ENCODE measurements at places on chromosomes 12 and 14.

- DNase-seq = no peak
Measured at GRCh38 chr12:64912516-64913255, 88.2 kb downstream of the TBC1D30 start.

DNA sequence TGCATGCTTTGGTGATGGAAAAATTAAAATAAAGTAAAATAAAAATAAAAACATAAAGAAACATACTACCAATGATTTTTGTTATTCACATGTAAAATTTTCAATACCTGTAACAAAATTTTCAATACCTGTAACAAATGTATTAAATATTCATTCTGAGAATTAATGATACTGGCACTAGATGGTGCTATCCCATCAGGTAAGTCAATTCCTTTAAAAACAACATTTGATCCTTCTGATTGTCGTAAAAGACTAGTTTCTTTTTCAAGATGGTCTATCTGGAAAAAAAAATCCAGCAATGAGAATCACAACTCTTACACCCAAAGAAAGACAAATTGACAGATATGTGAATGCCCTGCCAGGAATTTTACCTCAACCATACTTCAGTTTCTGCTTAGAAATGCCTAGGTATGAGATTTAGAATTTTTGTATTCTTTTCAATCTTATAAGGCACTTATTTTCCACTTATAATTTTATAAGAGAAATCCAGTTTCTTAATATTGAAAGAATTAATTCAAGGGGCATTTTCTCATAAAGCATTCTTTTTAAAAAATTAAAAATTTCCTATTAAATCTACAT lies 30.7 kb downstream of the CEP290 start:
- DNase-seq = peak; percentile 70

DNA sequence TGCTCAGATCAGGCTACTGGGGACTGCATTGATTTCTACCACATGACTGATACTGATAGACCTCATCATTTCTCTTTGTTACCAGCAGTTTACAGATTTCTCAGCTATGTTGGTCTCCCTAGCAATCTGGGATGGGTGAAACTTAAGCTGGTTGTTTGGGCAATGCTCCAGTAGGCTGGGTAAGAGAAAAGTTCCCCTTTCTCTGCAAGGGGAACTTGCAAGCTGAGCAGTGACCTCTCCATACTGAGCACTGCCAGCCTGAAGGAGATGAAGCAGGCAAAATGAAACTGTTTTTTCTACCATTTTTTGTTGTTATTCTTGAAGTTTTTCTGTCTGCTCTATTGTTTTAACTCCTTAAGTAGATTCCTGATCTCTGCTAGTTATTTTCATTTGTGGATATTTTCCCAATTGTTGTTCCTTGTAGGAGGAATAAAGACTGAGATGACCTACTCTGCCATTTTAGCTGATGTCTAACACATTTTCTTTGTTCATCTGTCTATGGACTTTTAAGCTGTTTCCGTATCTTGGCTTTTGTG lies 1.3 kb upstream of the OR4M1 start:
- no peak for DNase-seq

- DNase-seq = no peak
Measured at GRCh38 chr14:72883961-72884360, 9.9 kb downstream of the DPF3 start.

DNA sequence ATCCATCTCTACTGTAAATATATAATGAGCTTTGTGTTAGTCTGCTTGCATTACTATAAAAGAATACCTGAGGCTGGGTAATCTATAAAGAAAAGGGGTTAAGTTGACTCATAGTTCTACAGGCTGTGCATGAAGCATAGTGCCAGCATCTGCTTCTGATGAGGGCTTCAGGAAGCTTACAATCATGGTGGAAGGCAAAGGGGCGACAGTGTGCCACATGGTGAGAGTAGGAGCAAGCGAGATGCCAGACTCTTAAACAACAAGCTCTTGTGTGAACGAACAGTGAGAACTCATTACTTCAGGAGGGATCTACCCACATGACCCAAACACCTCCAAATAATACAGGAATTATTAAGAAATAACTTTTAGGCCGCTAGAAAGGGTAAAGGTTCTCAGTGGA lies 28.1 kb downstream of the APOBEC1 start:
- DNase-seq = no peak

All from NCI-H69 (cell line).